ENCODE measurements at places on chromosomes 6 and 20.

GRCh38 chr20:3577366-3577765 is 85.8 kb downstream of the GFRA4 start:
- no peak for DNase-seq

DNA sequence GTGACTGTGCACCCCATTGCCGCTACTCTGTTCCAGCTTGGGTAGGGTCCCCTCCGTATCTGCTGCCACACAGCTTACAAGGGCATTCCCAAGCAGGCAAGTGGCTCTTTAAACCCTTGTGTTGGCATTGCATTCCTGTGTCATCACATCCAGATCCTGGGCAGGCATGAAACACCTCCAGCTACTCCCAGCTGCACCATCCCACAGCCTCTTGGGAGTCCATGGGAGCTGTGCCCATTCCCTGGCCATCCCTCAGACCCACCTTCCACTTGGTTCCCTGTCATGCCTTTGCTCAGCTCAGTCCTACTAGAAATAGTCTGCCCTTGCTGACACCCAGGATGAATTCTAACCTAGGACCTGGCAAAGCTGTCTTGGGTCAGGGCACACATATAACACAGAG is 87.7 kb downstream of the PSMG4 start:
- no peak for DNase-seq

DNA sequence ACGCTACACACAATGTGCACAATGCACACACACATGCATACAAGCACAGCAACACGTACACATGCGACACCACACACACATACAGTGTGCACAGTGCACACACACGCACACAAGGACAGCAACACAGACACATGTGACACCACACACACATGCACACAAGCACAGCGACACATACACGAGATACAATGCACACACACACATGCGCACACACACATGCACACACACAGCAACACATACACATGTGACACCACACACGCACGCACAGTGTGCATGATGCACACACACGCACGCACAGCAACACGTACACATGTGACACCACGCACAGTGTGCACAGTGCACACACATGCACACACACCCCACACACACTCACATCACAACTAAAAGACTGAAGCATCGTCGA is 327.3 kb downstream of the THBS2 start:
- no peak for DNase-seq

DNA sequence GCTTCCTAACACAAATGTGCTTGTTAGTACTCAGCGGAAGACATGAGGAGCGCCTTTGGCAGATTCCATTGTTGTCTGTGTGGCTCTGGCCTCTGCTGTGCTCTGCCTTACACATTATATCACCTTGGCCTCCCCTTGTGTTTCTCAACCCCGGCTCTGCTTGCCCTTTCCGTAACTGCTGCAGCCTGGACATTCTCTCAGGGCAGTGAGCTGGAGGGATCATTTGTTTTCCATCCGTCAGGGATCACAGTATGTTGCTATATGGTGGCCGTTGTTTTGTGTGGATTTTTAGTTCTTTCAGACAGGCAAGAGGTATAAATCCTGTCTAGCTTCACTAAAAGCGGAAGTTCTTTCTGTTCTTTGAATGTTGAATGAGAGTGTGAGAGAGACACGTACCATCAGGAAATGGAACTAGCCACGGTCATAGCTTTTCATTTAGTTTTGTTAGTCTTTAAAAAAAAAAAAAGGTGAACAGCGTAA is 175.1 kb downstream of the JARID2 start:
- DNase-seq, result no peak

DNA sequence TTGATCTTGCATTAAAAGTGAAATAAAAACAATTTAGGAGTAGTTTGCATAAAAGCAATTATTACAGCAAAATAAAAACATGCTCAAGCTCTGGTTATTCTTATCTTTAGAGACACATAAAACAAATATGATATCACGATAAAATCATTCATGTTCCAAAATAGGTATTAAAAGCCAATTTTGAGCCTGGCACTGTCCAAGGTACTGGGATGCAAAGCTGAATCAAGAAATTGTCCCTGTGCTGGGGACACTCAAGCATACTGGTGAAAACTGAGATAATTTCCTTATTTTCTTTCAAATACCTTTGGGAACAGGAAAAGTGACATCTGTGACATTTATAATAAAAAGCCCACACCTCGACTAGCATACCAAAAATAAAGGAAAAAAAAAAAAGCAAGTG is 931 bp upstream of the MTCL3 start:
- no peak for DNase-seq

DNA sequence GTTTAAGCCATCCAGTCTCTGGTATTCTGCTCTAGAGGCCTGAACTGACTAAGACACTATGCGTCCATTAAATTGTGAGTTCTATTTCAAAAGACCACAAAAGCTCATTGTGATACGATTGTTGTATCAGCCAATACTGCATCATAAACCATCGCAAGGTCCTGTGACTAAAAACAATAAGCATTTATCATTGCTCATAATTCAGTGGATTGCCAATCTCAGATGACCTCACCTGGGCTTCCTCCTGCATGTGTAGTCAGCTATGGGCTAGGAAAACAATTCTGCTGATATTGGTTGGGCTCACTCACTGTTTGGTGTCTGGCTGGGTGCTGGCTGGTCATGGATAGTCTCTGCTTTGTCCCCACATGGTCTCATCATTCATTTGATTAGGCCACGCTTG is 592.7 kb upstream of the BTBD3 start:
- no peak for DNase-seq

DNA sequence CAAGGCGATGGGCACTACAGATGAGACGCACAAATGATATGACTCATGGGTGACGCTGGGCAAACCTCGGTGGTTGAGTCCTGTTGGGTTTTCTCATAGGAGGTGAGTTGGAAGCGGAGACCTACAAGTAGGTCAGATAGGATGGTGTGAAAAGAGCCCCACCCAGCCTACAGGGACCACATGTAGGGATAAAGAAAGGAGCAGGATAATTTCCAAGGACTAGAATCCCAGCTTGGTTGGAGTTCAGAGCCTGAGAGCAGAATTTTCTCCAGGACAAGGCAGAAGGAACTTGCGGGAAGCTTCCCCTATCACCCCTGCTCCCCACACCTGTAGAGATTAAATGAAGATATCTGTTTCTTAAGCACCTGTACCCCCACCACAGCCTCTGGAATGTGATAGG is 489.7 kb upstream of the CDH4 start:
- no peak for DNase-seq

- DNase-seq, result no peak
Measured at GRCh38 chr20:62472941-62473585, 2.7 kb downstream of the GATA5 start.

- DNase-seq, result no peak
Measured at GRCh38 chr6:4563877-4564276, 212.3 kb upstream of the CDYL start.

- no peak for DNase-seq
Measured at GRCh38 chr6:145548933-145549648, 186.2 kb downstream of the EPM2A start.

GRCh38 chr6:5504078-5504477 is 242.8 kb downstream of the FARS2 start:
- DNase-seq, result no peak

DNA sequence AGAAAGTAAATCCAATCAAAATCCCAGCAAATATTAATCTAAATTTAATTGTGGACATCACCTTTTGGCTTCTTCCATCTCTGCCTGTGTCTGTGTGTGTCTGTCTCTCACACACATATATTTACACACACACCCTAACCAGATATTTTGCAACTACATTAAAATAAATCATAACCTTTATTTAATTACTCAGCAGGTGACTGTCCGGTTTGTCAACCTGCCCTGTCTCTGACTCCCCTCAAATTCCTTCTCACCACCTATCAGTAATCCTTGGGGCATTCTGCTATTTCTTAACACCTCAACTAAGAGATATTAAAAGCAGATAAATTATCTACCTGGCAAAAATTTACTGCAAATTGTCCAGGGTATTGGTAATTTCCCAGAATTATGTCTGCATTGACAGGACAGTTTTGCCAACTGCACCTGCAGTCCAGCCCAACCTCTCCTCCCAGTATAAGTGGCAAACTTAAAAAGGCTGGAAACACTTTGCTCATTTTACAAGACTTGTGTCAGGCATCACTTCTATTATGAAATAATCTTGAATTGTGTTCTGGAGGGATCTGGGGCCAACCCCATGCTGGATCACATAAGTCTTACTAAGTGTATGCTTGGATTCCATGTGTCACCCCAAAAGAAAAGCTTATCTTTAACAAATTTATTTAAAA is 216.1 kb downstream of the GMDS start:
- DNase-seq, result no peak

DNA sequence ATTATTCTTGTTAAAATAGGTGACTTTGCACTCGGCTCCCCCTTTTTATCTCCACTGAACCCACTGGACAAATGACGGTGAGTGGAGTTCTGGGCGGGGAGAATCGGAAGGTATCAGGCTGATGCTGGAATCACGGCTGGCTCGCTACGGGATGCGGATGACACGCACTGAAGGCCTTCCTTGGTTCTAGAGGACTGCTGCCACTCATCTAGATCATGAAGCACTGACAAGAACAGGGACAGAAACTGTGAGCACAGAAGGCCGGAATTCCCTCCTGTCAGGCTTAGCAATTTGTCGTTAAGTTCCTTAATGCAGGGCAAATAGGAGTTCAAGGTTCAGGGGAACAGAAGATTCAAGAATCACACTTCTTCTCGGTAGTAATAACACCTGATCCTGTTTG is 89.9 kb upstream of the MPC1 start:
- DNase-seq, result no peak

DNA sequence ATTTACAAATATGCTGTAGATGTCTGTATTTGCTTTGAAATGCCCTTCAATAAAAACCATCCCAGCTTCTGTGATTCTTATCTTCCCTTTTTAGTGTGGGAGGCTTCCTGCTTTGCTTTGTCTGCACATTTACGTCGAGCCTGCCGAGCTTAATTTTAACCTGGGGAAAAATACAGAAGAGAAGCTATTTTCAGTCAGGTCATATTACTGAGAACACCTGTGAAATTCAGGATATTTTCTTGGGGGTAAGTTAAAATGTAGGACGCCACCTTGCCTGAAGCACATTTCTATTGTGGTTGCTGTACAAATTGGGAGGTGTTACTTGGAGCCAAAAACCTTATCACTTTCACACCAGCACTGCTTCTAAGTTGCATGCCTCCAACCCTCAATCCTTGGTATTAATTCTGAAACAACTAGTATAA is 43.6 kb upstream of the FUCA2 start:
- DNase-seq, result peak; percentile 15

DNA sequence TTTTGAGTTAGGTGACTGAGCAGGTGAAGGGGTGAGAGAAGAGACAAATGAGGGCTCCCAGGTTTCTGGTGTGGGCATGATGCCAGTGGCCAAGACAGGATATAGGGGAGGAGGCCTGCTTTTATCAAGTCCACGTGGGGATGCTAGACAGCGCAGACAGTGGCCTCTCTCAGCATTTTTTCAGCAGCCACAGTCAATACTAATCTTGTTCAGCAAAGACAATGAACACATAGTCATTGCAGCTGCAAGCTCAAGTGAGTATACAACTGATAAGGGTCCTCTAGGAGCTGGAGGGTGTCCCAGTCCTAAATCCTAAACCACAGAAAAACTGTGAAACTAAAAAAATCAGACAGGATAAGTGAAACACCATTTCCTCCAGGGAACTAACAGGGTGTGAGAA is 48.6 kb downstream of the UQCC1 start:
- DNase-seq, result no peak

DNA sequence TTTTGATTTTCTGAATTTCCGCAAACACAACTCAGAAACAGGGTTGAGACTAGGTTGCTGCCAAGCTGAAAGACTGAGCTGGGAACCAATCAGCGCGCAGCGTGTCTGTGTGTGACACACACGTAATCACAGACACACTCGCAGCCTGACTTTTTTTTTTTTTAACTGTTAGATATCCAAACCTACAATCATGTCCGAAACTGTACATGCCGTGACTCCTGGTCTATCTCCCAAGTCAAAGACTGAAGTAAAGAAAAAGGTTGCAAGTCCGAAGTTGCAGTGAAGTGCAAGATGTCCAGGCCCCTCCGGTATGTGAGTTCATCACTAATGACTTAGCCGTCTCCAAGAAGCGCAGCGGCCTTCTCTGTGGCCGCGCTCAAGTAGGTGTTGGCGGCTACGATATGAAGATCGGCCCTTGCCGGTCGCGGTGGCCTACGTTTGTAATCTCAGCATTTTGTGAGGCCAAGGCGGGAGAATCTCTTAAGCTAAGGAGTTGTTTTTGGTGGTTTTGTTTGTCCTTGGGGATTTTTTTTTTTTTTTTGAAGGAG is 108.2 kb downstream of the HFE start:
- DNase-seq, result peak; percentile 89

DNA sequence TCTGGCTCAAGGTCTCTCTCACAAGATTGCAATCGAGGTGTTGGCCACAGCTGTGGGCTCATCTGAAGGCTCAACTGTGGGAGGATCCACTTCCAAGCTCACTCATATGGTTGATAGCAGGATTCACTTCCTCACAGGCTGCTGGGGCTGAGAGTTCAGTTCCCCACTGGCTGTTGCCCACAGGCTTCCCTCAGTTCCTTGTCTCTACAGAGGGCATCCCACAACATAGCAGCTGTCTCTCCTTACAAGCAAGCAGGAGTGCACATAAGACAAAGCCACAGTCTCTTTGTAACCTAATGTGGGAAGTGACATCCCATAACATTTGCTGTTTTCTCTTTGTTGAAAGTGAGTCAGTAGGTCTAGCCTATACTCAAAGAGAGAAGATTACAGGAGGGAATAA is 14.0 kb downstream of the SPATS1 start:
- no peak for DNase-seq

GRCh38 chr6:143332153-143332845 is 118.2 kb downstream of the ADAT2 start:
- no peak for DNase-seq

DNA sequence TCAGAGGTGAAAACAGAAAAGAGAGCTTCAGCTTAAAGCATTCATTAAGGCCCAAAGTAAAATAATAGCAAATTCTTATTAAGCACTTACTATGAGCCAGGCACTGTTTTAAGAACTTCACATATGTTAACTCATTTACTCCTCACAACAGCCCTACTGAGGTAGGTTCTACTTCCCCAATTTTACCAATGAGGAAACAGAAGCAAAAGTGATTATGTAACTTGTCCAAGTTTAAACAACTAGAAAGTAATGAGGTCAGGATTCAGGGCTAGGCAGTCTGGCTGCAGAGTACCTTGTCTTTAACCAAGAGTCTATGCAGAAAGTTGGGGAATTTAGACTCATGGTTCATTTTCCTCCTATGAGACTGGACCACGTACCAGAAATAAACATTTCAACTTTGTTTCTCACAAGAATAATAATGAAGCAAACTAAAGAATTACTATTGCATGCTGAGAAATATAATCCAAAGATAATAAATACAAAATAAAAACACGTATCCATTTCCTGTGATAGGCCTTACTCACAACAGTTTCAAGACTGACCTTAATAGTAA is 3.8 kb downstream of the COL21A1 start:
- no peak for DNase-seq

GRCh38 chr6:167979436-167980139 is 17.9 kb upstream of the KIF25 start:
- no peak for DNase-seq

- DNase-seq, result no peak
Measured at GRCh38 chr20:63769891-63770474, 30.4 kb downstream of the SLC2A4RG start.

Data from hematopoietic multipotent progenitor cell treated with erythropoietin and hydrocortisone succinate and interleukin-3 and kit ligand, for 15 days (in vitro differentiated cells).